ENCODE measurements at places on chromosomes 11 and 22.

GRCh38 chr11:76455331-76455730 is 10.5 kb downstream of the EMSY start:
- no peak for DNase-seq

- no peak for DNase-seq
Measured at GRCh38 chr11:45147891-45148675, 1.6 kb downstream of the PRDM11 start.

DNA sequence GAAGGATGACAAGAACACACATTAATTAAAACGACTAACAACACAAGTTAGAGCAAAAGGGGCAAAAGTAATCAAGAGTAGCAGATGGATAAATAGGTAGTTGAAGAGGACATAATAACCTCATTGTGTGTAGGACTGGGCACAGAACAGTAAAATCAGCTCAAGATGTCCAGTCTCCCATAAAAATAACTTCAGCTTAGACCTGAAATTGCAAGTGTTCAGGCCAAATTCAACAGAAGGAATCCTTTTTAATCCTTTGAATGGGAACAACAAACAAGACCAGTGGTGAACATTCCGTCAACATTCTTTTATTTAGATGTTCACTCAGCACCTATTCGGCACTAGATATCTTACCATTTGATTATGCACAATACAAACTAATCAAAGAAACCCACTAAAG is 4.4 kb downstream of the MTMR2 start:
- DNase-seq = no peak

GRCh38 chr11:31437742-31438435 is 68.2 kb downstream of the DNAJC24 start:
- DNase-seq = no peak

DNA sequence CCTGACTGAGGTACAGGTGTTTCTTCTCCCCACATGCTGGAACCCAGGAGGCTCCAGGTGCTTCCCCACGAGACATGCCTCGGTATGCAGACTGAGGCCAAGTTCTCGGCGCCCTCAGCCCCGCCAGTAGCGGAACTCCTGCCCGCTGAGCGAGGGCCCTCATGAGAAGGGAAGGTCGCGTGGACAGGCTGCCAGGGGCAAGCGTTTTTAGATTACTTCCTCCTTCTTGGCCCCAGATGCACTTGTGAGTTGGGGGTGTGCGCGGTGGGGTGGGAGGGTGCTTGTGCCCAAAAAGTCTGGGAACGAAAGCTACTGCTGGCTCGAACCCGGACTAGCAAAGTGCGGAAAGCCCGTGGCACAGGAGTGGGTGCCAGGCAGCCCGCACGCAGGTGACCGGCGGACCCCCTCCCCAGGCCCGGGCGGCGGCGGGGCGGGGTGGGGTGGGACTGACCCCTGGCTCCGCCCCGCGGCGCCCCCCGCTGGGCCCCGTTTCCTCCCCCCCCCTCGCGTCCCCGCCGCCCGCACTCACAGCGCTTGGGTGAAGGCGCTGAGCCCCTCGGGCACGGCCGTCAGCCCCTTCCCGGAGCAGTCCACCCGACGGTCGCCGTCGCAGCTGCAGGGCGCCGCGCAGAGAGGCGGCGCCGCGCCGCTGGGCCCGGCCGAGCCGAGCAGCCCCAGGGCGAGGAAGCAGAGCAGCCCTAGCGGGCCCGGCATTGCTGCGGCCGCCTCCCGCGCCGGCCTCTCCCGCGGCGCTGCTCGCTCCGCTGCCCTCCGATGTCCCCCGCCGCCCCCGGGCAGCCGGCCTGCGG is 797 bp downstream of the LGR4 start:
- DNase-seq = peak; percentile 6

- DNase-seq = no peak
Measured at GRCh38 chr11:13942971-13943381, 19.5 kb upstream of the SPON1 start.

GRCh38 chr22:33274214-33275072 is 216.3 kb upstream of the SYN3 start:
- peak; percentile 6 for DNase-seq

- DNase-seq = no peak
Measured at GRCh38 chr11:5631969-5632635, 7.3 kb downstream of the TRIM34 start.

All from stimulated activated CD4-positive, alpha-beta T cell treated with anti-CD3 and anti-CD28 coated beads, Interleukin-4, amount 100 ng/mL, for 24 hours (primary cell).